ENCODE measurements at places on chromosomes 7 and 10.

- DNase-seq = no peak
Observed at GRCh38 chr10:107013258-107014006, 151.1 kb downstream of the SORCS1 start.

DNA sequence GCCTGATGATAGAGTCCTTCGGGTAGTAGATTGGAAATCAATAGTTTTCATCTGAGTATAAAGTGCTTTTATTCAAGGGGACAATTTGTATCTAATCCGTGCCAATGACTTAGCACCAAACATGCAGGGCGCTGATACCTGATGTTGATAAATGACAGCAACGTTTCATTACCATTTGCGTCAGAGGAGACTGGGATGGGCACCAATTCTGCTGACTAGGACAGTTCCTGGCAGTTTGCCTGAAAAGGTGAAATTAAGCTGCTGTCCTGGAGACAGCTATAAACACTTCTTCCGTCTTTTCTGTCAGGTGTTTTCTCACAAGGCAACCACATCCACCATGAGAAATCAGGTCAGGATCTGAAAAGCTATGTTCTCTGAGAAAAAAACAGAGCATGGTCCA lies 1136.4 kb downstream of the TYW1 start:
- DNase-seq = no peak

DNA sequence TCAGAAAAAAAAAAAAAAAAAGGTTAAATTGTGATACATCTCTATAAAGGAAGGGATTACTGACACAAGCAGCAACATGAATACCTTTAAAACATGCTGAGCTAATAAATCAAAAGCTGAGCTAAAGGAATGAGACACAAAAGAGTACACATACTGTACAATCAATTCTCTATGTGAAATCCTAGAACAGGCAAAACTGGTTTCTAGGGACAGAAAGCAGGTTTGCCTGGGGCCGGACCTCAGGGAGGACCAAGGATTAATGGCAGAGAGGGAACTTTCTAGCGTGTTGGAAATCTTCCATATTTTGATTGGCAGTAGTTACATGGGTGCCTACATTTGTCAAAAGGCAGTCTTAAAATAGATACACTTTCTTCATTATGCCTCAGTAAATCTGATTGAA lies 52.5 kb downstream of the KLRG2 start:
- no peak for DNase-seq

- no peak for DNase-seq
Observed at GRCh38 chr7:73517241-73517995, 4.7 kb downstream of the BAZ1B start.

DNA sequence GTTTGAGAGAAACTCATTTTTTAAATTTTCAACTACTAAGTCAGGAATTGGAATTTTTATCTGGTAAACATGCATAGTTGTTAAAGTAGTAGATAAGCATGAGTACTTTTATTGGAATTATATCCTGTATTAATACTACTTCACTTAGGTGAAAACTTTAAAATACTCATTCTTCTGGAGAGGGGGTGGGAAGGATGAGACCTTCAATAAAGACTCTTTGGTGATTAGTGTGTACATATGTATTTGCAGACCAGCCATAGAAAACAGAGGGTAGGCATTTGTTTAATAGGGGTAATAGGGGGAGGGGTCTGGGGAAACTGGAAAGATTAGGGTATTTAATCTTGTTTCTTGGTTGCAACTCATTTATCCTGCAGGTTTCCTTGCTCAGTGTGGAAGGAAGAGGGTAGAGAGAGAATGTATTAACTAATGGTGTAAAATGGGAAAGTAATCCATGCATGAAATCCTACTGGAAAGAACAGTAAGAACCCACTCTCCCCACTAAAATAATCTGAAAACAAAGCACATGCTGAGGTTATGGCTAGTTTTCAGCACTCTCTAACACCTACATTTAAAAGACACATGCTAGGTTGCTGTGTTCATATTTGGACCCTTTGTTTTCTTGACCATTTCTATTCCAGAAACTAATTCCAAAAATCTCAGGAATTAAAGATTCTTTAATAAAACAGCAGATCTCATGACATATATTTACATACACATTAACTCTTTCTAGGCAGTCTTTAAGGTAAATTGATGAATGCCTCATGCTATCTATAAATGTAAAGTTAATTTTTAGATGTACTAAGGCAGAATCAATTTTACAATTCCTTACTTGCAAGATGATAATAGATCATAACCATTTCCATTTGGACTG lies 6.2 kb upstream of the IGF2BP3 start:
- DNase-seq = no peak

DNA sequence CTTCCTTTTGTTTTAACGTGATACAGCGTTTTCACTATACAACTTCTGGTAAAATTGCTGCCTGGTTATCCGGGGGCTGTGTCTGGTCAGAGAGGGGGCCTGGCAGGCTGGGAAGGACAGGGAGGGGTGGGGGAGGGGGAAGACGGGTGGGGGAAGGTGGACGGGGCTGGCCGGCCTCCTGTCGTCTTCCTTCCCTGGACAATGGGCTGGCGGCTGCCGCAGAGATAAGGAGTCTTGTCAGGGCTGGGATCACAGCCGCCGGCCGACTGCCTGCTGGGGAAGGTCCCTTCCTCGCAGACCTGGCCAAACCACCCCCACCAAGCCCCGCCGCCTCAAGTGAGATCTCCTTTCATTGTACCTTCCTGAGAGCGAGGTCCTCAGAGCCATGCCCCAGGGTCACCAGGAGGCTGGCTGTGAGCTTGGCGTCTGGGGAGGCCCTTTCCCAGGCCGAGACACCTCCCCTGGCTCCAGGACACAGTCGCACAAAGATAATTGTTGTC lies 151.2 kb upstream of the TNRC18 start:
- DNase-seq = no peak

All from SW480 (cell line).